ENCODE measurements at places on chromosomes 3 and 15. TPM values are rescaled to one million over a fixed set of nuclear protein-coding genes. Genes with fewer than 3 reads are reported as not detected.

The ASB14 gene
- total RNA-seq = not detected

The PLSCR5 gene
- not detected for total RNA-seq

The PFN2 gene
- 162 TPM for total RNA-seq

The TIMP4 gene
- total RNA-seq = 5.7 TPM

The GOLGA8R gene
- 0.31 TPM for total RNA-seq

The FBXW12 gene
- total RNA-seq = 0.55 TPM

The MYO5A gene
- total RNA-seq = 12.8 TPM

The HRG gene
- not detected for total RNA-seq

The B3GNT5 gene
- total RNA-seq = 10.5 TPM

The CCDC39 gene
- 0.25 TPM for total RNA-seq

The SI gene
- not detected for total RNA-seq

The PLD1 gene
- 15.9 TPM for total RNA-seq

The ATP11B gene
- total RNA-seq = 23.6 TPM

The AVEN gene
- total RNA-seq = 17.9 TPM

The TMEM207 gene
- total RNA-seq = not detected

The BFSP2 gene
- total RNA-seq = not detected

The NEK11 gene
- 0.27 TPM for total RNA-seq

The NME9 gene
- 2.3 TPM for total RNA-seq

The FOXB1 gene
- total RNA-seq = 1.7 TPM

The VPS13C gene
- total RNA-seq = 28.7 TPM

The THSD4 gene
- 5.7 TPM for total RNA-seq

The SLC22A13 gene
- total RNA-seq = 0.33 TPM

The NLGN1 gene
- total RNA-seq = 14.3 TPM

The FMN1 gene
- 0.36 TPM for total RNA-seq

The ICE2 gene
- 89.2 TPM for total RNA-seq

The TTLL13 gene
- total RNA-seq = not detected

The TEX55 gene
- not detected for total RNA-seq

The INAFM2 gene
- total RNA-seq = 5.2 TPM

The PLA2G4E gene
- not detected for total RNA-seq

The DTWD1 gene
- 39.6 TPM for total RNA-seq

The ANKUB1 gene
- total RNA-seq = not detected

The ITPKA gene
- total RNA-seq = 0.28 TPM

The PARP3 gene
- 4.5 TPM for total RNA-seq

The CPOX gene
- 38.5 TPM for total RNA-seq

The C3orf20 gene
- not detected for total RNA-seq

The ALPK3 gene
- total RNA-seq = 32.1 TPM

The CHST13 gene
- 1.6 TPM for total RNA-seq

The DCLK3 gene
- 2.7 TPM for total RNA-seq
